Omental fat pad (tissue), 4 donors: ENCODE measurements at places on chromosomes 4 and X.

DNA sequence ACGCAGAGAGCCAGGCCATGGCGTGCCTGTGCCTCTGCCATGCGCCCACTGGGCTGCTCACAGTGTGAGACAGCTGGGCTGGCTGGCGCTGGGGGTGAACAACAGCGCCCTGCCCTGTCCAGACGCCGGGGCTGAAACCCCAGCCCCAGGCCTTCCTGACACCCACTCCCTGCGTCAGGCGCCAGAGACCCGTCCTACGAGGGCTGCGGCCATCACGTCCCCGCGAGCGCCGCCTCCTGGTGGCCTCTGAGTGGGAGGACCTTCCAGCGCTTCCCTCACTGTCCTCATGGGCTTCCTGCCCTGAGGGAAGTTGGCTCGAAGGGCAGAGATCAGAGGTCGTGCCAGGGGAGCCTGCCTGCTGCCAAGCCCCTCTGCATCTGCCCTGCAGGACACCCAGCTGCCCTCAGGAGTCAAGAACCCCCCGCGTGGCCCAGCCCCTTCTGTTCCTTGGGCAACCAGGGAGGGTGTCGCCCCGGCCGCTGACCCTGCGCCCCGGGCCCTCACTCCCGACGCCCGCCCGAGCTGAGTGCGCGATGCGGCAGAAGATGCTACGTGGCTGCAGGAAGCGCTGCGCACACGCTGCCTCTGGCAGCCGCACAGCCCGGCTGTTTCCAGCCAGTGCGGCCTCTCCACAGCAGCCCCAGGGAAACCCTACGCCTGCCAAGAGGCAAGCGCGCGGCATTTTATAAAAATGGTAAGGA lies 16.2 kb downstream of the NELFA start:
- no peak for DNase-seq

DNA sequence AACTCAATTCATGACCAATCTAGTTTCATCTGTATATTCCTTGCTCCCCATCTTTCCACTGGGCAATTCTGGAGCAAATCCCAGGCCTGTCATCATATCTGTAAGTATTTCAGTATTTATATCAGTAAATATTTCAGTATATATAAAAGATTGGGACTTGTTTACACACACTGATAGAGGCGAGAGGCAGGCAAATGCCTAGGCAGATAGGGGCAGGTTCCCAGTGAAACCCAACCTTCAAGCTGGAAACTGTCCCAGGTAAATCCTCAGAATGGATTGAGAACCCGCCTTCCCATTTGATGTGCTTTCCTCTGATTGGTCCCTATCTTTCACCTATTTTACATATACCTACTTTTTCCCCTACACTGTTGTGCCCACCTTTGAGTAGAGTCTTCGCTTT lies 23.8 kb upstream of the TBC1D1 start:
- DNase-seq = no peak

DNA sequence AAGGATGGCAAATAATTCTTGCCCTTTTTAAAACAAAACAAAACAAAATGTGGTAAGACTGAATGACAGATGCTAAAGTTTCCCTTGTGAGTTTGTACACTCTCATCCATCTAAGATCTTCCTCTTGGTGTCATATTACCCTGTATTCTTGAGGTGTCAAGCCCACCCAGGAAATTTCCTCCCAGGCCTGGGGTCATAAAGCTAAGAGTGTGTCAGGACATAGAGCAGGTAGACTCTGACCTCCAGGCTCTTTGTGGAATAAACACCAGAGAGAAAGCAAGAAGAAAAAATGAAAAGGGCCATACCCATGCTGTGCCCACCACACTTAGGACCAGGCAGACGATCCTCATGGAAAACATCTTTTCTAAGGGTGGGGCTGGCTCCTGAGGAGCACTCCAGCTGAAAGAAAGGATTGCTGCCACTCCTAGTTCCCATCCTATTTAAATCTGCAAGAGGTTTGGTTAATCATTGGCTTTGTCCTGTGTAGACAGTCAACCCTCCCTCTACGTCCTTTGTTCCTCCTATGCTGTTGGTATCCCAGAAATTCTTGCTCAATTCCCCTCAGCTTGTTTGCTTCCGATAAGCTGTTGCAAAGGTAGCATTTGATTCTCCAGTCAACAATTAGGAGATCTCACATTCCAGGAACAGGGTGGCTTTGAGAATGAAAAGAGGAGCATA lies at the start of gene FGA:
Gene FGA (minus strand): TSS at position 414 of the 678 bp plus-strand sequence. CDS start 55 bp downstream, at position 359.
- no peak for DNase-seq

GRCh38 chrX:18290200-18290599 lies 64.3 kb downstream of the SCML2 start:
- DNase-seq = no peak

GRCh38 chr4:39873823-39874222 lies 103.9 kb downstream of the PDS5A start:
- no peak for DNase-seq

- no peak for DNase-seq
Measured at GRCh38 chrX:92231391-92231790, 452.2 kb downstream of the PCDH11X start.

DNA sequence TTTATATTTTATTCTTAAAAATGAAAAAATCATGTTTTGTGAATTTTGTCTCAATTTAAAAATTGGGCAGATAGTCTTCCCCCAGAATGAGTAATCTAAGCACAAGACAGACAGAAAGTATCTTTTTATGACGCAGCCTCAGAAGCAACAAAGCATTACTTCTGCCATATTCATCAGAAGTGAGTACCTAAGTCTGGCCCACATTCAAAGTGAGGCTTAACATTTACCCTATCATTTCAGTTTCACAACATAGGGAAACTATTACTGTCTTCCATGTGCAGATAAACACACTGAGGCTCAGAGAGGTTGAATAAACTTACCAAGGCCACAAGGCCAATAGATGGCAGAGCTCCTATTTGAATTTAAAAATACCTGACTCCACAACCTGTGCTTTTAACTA lies 4.4 kb upstream of the PRDX4 start:
- DNase-seq = no peak
